ENCODE measurements at places on chromosomes 5 and 9.

DNA sequence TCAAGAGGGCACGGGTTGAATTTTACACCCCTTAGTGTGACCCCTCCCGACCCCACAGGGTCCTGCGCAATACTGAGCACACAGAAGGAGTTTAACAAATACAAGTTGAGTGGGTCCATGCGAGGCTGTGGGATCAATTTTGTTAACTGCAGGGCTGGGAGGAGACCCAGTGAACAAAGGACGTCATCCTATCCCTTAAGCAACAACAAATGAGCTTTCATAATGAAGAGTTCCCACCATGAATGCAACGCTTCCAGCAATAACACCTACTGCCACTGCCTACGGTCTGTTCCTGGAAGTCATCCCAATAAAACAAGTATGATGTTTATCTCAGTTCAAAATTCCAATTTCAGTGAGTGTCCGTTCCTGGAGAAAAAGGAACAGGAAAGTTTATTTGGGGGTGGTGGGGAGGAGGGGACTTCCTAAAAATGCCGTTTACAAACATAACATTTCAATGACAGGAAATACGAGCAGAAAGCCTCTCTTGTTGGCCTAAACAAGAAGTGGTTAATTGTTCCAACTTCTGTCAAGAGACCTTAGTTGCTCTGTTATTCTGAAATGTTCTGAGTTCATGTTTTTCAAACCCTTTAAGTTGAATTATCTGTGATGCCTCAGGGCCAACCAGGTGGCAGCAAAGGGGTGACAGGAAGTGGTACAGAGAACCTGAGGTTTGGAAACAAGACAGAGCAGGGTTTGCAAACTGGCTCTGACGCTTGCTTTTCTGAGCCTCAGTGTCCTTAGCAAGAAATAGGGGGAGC is 65.8 kb upstream of the PLPP6 start:
- H3K27me3 ChIP-seq = no peaks in the 10 kb centered on the region
- peaks cover 6% of the 10 kb centered on the region for H3K36me3 ChIP-seq
- peaks cover 31% of the 10 kb centered on the region for H3K4me1 ChIP-seq
- peak; percentile 37 for DNase-seq
- H3K27ac ChIP-seq = peak overlapping the region; percentile 64
- peak overlapping the region; percentile 54 for H3K4me3 ChIP-seq

DNA sequence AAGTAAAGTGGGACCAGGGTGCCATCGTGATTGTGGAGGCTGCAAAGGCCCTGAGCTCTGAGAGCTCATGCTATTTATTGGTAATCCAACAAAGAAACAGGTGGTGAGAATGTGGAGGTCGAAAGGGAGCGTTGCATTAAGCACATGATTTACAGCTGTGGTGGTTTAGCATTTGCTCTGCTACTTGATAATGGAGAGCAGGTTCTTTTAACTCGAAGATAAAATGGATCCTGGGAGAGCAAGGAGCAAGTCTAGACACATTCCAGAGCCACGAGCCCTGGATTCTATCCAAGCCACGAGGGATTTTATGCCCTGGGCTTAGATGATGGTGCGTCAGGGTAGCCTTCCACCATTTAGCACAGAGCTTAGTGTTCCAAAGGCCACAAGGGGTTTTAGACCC is 1710.1 kb upstream of the CDH9 start:
- H3K27me3 ChIP-seq = no peaks in the 10 kb centered on the region
- no peak for DNase-seq
- no peak overlapping the region for H3K27ac ChIP-seq

DNA sequence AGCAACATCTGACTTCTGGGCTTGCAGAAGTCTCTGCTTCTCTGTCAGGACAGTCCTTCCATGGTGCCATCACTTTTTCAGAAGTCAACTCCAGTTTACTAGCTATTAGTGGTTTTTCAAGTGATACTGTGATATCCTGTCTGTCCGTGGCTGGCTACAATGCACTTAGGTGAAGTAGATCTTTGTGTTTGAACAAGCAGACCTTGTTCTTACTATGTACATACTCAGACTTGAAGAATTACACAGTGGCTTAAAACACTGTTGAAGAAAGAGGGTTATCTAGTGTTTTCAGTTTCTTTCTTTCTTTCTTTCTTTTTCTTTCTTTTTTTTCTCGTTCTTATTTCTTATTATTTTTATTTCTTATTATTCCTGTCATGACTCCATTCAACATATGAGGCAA is 228.7 kb downstream of the NTRK2 start:
- H3K4me1 ChIP-seq = no peaks in the 10 kb centered on the region
- H3K36me3 ChIP-seq = peaks cover 2% of the 10 kb centered on the region
- no peak for DNase-seq
- H3K27me3 ChIP-seq = peaks cover 15% of the 10 kb centered on the region

DNA sequence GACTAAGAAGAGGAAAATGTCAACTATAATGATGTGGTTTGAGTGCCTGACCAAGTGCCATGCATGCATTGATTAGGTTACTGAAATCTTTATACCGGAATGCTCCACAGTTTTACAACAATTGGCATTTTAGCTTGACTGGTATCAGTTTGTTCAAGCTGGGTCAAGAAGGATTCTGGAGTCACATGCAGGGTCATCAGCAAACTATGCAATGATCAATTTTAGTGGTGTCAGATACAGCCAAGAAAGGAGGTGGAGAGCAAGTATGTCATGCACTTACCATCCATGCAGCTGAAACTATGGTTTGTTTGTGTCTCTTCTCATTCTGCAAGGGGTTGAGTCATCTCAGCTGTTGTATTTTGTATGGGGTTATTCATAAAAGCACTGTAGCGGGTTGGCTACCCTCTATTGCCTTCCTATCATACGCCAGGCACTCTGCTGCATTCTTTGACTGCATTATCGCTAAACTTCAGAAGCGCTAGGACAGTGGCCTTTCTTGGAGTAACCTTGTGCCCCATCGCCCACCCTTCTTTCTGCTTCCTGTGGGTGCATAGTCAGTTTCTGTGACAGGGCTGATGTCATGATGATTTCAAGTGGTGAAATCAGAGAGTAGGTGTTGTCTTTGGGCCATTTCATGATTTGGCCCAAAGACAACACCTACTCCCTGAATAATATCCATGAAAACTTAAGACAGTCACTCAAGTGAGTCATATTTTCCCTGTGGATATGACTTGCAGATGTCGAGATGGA is 145.4 kb downstream of the MTX3 start:
- no peak for DNase-seq
- no peak overlapping the region for H3K4me3 ChIP-seq
- H3K36me3 ChIP-seq = no peaks in the 10 kb centered on the region
- peaks cover 56% of the 10 kb centered on the region for H3K27me3 ChIP-seq

GRCh38 chr9:86303316-86303975 is 21.1 kb upstream of the ISCA1 start:
- H3K27me3 ChIP-seq = no peaks in the 10 kb centered on the region
- no peak overlapping the region for H3K4me3 ChIP-seq
- DNase-seq = no peak
- H3K36me3 ChIP-seq = peaks cover 93% of the 10 kb centered on the region
- H3K4me1 ChIP-seq = peaks cover 11% of the 10 kb centered on the region
- H3K27ac ChIP-seq = peak overlapping the region; percentile 65

DNA sequence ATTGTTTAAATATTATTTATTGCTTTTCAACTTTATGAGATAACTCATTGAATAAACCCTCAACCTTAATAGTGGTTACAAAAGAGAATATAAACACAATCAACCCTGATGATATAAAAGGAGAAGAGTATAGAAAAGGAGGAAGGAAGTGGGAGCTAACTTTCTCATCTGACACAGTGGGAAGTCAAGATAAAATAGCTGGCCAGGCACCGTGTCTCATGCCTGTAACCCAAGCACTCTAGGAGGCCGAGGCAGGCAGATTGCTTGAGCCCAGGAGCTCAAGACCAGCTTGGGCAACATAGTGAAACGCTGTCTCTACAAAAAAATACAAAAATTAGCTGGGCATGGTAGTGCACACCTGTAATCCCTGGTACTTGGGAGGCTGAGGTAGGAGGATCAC is 93.5 kb downstream of the PPP2R2B start:
- no peaks in the 10 kb centered on the region for H3K36me3 ChIP-seq
- no peaks in the 10 kb centered on the region for H3K27me3 ChIP-seq
- no peak overlapping the region for H3K27ac ChIP-seq
- H3K4me3 ChIP-seq = no peak overlapping the region
- no peak for DNase-seq

GRCh38 chr5:57174128-57174889 is 450 bp downstream of the GPBP1 start:
- DNase-seq = peak; percentile 32
- peak overlapping the region; percentile 100 for H3K27ac ChIP-seq
- peaks cover 43% of the 10 kb centered on the region for H3K4me1 ChIP-seq
- peaks cover 74% of the 10 kb centered on the region for H3K36me3 ChIP-seq

DNA sequence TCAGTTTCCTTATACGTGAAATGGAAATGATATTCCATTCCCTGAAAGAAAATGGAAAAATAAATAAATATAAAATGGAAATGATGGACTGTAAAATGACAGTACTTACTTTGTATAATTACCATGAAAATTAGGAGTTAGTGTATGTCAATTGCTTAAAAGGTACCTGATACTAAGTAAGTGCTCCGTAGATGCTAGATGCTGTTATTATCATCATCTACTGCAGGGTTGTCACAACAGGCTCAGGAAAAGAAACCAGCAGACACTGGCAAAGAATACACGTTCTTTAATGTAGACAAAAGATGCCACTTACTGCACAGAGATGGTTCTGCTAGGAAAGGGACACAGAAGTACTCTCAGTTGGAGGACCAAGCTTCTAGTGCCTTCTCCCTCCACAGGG is 64.0 kb upstream of the KCNN2 start:
- H3K4me3 ChIP-seq = no peak overlapping the region
- no peak for DNase-seq
- no peaks in the 10 kb centered on the region for H3K36me3 ChIP-seq
- H3K4me1 ChIP-seq = no peaks in the 10 kb centered on the region
- no peak overlapping the region for H3K27ac ChIP-seq

DNA sequence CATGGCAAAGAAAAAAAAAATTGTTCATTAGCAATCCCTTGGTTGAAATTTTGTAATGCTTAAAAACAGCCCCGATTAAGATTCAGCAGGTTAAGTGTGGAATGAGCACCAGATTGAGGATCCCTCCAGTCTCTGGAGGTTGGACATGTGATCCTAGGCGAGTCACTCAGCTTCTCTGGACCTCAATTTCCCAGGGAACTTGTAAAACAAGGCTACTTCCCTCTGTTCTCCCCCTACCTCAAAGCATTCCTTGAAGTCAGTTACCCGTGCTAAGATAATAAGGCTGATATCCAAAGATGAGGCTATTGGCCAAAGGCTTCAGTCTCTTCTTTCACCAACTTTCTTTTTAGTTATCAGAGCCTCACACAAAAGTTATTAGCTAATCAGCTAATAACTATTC is 2.9 kb downstream of the KLHL3 start:
- no peaks in the 10 kb centered on the region for H3K27me3 ChIP-seq
- H3K36me3 ChIP-seq = no peaks in the 10 kb centered on the region
- peaks cover 3% of the 10 kb centered on the region for H3K4me1 ChIP-seq
- no peak for DNase-seq
- no peak overlapping the region for H3K4me3 ChIP-seq
- no peak overlapping the region for H3K27ac ChIP-seq

- no peak overlapping the region for H3K27ac ChIP-seq
- H3K4me1 ChIP-seq = no peaks in the 10 kb centered on the region
- no peaks in the 10 kb centered on the region for H3K27me3 ChIP-seq
- no peak for DNase-seq
- no peak overlapping the region for H3K4me3 ChIP-seq
These were observed 11.7 kb downstream of the OLFML2A start for GRCh38 chr9:124788542-124789217.

- H3K27me3 ChIP-seq = no peaks in the 10 kb centered on the region
- no peaks in the 10 kb centered on the region for H3K4me1 ChIP-seq
- peaks cover 4% of the 10 kb centered on the region for H3K36me3 ChIP-seq
- no peak for DNase-seq
- H3K4me3 ChIP-seq = no peak overlapping the region
These were observed 737.3 kb downstream of the MTRR start for GRCh38 chr5:8606231-8606630.

GRCh38 chr9:120376101-120376500 is 203.9 kb downstream of the CDK5RAP2 start:
- no peak overlapping the region for H3K4me3 ChIP-seq
- DNase-seq = no peak
- peaks cover 10% of the 10 kb centered on the region for H3K36me3 ChIP-seq
- H3K4me1 ChIP-seq = no peaks in the 10 kb centered on the region

DNA sequence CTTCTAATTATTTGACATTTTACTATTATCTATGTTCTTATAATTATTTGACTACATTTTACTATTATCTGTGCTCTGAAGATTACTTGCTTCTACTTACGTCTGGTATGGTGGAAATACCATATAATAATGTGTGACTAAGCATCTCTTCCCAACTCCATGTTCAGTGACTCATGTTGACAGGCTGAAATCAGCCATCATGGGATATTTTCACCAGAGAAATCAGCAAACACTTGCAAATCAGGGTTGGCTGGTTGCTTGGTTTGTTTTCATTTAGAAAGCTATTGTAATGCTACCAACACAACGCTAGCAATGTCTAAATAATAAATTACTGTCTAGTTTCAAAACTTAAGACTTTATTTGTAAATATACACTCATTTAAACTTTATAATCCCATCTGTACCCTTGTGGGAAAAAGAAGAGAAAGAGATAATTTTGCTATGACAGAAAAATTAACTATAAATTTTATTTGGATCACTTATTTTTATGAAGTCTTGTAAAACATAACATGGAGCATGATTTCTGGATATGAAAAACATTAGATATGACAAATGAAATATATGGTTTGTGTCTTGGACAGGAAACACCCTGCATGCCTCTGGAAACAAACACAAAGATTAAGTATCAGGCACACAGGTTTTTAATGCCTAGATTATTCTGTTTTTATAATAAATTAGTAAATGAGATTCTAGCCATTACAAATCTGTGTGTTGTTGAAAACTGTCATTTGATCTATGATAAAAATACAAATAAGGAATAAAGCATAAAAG is 337.6 kb downstream of the BNC2 start:
- no peaks in the 10 kb centered on the region for H3K36me3 ChIP-seq
- no peaks in the 10 kb centered on the region for H3K4me1 ChIP-seq
- H3K27ac ChIP-seq = no peak overlapping the region

DNA sequence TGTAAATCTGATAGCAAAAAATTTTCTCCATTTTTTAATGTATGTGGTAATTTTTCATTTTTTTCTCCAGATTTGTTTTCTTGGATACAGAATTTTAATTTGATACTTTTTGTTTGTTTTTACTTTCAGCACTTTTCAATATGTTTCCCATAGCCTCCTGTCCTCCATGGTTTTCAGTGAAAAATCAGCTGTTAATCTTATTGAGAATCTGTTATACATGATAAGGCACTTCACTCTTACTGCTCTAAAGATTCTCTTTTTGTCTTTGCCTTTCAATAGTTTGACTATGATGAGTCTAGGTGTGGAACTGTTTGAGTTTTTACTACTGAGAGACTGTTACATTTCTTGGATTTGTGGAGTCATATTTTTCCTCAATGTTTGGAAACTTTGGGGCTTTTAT is 455.7 kb upstream of the NUDT12 start:
- no peaks in the 10 kb centered on the region for H3K27me3 ChIP-seq
- no peak overlapping the region for H3K27ac ChIP-seq

GRCh38 chr5:116766470-116766947 is 191.9 kb upstream of the SEMA6A start:
- H3K4me1 ChIP-seq = no peaks in the 10 kb centered on the region
- DNase-seq = no peak
- no peak overlapping the region for H3K4me3 ChIP-seq
- H3K36me3 ChIP-seq = no peaks in the 10 kb centered on the region
- no peak overlapping the region for H3K27ac ChIP-seq
- H3K27me3 ChIP-seq = peaks cover 7% of the 10 kb centered on the region
